ENCODE measurements at places on chromosomes 3 and 15.

- no peaks in the 10 kb centered on the region for H3K27me3 ChIP-seq
- H3K4me1 ChIP-seq: peaks cover 11% of the 10 kb centered on the region
- H3K27ac ChIP-seq: no peak overlapping the region
- peak; percentile 68 for DNase-seq
- H3K4me3 ChIP-seq: no peak overlapping the region
These were observed 203.6 kb downstream of the AKAP13 start for GRCh38 chr15:85583923-85584390.

DNA sequence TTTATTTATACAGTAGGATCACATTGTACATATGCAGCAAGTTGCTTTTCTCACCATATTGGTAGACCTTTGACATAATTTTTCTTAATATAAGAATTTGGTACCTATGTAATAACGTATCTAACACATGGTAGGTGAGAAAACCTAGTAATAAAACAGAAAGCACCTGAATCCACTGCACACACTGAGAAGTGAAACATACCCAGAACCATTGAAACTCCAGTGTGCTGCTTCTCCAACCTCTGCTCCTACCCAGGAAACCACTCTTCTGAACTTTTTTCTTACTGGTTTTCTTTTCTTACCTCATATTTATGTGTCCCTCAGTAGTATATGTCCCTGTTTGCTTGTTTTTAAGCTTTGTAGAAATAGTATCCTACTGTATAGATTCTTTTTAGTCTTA, 293.0 kb downstream of the UBE2E2 start:
- no peaks in the 10 kb centered on the region for H3K27me3 ChIP-seq
- no peak for DNase-seq
- peaks cover under 1% of the 10 kb centered on the region for H3K4me1 ChIP-seq
- H3K36me3 ChIP-seq: no peaks in the 10 kb centered on the region
- H3K4me3 ChIP-seq: no peak overlapping the region

GRCh38 chr15:58026051-58026450, 39.5 kb downstream of the ALDH1A2 start:
- H3K4me3 ChIP-seq: no peak overlapping the region
- no peak for DNase-seq
- H3K36me3 ChIP-seq: no peaks in the 10 kb centered on the region
- no peaks in the 10 kb centered on the region for H3K4me1 ChIP-seq

GRCh38 chr3:48236531-48236930, 4.4 kb upstream of the ZNF589 start:
- no peak for DNase-seq
- H3K4me3 ChIP-seq: no peak overlapping the region
- H3K27me3 ChIP-seq: no peaks in the 10 kb centered on the region
- H3K36me3 ChIP-seq: no peaks in the 10 kb centered on the region

DNA sequence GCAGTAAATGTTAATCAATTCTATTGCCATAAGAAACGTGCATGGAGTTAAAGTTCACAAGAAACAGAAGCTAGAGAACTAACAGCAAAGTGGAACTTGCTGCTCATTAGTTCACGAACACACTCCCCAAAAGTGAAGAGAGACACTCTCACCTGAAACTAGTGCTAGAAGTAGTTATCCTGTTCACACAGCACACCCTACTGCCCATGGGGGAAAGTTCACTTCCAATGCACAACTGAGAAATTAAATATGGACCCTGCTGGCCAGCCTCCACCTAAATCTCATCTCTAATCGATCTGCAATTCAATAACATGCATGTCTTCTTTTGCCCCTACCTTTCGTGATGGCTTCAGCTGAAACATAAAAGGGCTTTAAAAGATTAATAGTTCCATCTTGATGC, 39.4 kb upstream of the FRMD4B start:
- H3K4me3 ChIP-seq: no peak overlapping the region
- no peaks in the 10 kb centered on the region for H3K4me1 ChIP-seq
- H3K27me3 ChIP-seq: no peaks in the 10 kb centered on the region
- DNase-seq: peak; percentile 7
- H3K27ac ChIP-seq: no peak overlapping the region
- no peaks in the 10 kb centered on the region for H3K36me3 ChIP-seq

GRCh38 chr3:89447243-89447642, 339.8 kb downstream of the EPHA3 start:
- no peaks in the 10 kb centered on the region for H3K4me1 ChIP-seq
- no peaks in the 10 kb centered on the region for H3K36me3 ChIP-seq
- no peak overlapping the region for H3K27ac ChIP-seq

Data from IMR-90 (cell line).